ENCODE measurements at places on chromosomes 6 and 20.

DNA sequence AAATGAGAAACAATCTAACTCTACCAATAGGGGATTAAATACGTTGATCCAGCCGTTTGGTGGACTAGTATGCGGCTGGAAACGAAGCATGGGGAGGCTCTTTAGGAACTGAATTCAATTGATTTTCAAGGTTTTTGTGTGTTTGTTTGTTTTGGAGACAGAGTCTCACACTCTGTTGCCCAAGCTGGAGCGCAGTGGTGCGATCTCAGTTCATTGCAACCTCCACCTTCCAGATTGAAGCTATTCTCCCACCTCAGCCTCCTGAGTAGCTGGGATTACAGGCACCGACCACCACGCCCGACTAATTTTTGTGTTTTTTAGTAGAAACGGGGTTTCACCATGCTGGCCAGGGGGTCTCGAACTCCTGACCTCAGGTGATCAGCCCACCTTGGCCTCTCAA, 7.1 kb downstream of the CNPY3 start:
- DNase-seq: no peak

GRCh38 chr6:135195041-135195440, 13.9 kb downstream of the MYB start:
- DNase-seq: no peak

- no peak for DNase-seq
Observed at GRCh38 chr6:155694419-155694790, 238.8 kb upstream of the NOX3 start.

DNA sequence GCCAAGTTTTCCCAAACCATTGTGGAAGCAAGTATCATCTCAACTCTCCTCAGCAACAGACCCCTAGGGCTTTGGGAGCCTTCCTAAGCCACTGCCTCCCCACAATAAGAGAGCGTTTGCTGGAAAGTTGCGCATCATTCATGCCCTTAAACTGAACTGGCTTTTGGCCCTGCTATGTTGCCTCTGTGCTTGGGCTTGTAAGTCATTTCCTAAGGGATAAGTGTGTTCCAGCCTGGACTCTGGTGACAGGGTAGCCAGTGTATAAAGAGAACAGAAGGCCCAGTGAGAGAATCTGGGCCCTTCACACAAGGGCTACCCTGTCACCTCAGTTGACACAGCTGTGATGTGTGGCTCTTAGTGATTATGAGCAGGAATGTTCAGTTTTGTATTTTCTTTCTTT, 77.8 kb downstream of the COL9A1 start:
- DNase-seq: no peak

DNA sequence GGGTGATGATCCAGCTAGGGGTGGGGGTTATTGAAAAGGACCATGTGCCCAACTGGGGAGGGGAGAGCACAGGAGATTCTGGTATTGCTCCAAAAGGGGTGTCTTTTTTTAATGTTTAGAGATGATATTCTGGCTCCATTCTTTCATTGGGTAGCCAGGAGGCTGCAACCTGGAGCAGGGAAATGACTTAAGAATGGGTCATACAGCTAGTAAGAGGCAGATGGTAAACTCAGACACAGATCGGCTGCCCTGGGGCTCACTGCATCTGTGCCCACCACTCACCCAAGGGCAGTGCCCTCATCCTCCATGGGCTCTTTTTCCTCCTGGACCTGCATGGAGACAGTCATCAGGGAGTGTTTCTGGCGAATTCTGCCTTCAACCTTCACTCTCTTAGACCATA, 302.0 kb upstream of the PRDM1 start:
- no peak for DNase-seq

GRCh38 chr20:55649254-55649653, 356.1 kb downstream of the CBLN4 start:
- DNase-seq: no peak

- DNase-seq: no peak
Observed at GRCh38 chr20:24915440-24915839, 33.6 kb upstream of the CST7 start.

DNA sequence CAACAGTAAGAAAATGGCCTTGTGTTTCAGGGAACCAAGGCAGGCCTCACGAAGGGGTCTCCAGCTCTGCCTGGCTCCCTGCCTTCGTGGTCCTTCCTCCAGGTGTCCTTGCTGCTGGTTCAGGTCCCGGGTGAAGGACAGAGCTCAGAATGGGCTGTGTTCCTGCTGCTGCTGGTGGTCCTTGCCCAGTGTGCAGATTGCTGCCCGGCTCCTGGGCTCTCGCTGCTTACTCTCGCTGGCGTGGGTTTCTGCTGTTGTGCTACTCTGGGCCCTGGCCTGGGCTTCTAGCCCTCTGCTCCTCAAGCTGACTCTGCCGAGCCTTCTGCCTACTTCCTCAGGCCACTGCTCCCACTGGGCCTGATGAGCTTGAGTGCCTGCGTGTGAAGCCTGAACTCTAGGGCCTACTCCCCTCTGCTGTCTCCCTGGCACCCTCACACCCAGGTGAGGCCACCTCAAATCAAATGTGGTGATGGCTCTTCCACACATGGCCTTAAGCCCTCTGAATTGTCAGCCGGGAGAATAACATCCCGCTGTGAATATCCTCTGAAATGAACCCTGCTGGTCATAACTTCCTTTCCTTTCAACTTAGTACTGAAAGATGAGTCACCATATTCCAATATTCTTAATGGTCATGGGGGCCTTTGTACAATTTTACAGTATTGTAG, 171.6 kb downstream of the FOXC1 start:
- DNase-seq: no peak

DNA sequence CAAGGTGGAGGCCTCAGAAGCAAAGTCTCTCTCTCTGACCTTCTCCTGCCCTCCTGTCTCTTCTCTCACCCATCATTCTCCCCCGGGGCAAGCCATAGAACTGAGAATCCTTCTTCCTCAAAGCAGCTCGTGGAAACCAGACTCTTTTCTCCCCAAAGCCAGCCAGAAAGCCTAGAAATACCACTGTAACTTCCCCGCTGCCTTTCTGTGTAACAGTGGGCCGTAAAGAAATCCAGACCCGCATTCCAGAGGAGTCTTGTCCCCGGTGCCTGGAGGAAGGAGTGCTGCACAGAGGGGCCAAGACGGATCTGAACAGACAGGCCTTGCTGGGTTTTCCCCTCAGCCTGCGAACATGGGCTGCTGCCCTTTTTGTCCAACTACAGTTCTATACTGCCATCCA, 977 bp upstream of the SLC22A2 start:
- DNase-seq: no peak

- no peak for DNase-seq
Observed at GRCh38 chr20:15236812-15237211, 899.4 kb upstream of the FLRT3 start.

DNA sequence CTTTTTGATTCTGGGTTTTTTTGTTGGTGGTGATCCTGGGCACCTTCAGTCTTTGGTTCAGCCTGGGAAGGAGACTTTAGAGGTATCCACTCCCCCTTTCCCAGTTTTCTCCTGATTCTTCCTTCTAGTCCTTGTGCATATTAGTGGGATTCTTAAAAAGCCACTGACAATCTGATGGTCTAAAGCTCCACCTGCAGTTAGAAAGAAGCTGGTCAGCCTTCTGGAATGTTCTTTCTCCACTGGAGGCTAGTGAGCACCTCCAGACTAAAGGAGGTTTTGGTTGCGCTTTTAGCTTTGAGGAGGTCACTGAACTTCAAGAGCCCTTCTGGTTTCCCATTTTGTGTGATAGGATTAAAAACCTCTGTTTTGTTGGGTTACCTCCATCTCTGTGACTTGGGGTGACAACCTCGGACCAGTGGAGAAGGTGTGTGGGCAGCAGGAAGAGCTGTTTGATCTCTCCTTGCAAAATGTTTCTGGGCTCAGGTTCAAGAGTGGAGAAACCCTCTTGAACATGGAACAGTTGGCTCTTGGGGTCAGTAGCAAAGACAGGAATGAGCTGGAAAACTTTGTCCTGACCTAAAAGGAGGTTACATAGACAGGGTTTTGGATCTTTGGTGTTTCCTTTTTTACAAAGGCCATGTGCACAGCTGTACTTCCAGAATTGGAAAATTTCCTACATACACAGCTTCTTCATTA, 29.0 kb downstream of the JARID2 start:
- no peak for DNase-seq

- DNase-seq: no peak
Observed at GRCh38 chr6:168605964-168606363, 165.0 kb downstream of the SMOC2 start.

DNA sequence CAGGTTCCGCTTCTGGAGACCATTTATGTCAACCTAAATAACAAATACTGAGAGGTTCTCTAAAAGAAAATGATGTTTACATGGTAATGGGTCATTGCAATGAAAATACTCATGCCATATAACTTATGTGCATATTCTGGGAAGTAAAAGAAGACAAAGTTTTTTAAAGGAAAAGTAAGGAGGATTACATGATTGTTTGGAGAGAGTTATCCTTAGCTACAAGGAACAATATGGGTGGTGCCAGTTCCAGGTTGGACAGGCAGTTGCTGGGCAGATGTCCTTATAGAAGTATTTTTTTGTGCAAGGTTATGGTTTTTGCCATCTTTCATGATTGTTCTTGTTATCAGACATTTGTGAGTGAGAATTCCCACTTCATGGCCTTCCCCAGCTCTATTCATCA, 52.5 kb downstream of the MRAP2 start:
- no peak for DNase-seq

DNA sequence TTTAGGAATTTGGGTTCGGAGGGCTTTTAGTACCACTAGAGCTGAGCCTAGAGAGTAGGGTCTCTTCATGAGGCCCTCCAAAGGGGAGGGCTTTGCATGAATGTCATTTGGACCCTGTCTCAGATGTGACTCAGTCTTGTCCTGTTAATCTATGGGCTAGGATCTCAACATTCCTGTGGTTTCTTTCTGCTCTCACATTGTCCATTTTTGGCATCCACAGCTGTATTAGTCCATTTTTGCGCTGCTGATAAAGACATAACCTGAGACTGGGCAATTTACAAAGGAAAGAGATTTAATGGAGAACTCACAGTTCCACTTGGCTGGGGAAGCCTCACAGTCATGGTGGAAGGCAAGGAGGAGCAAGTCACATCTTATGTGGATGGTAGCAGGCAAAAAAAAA, 61.0 kb downstream of the CRYBG1 start:
- no peak for DNase-seq

DNA sequence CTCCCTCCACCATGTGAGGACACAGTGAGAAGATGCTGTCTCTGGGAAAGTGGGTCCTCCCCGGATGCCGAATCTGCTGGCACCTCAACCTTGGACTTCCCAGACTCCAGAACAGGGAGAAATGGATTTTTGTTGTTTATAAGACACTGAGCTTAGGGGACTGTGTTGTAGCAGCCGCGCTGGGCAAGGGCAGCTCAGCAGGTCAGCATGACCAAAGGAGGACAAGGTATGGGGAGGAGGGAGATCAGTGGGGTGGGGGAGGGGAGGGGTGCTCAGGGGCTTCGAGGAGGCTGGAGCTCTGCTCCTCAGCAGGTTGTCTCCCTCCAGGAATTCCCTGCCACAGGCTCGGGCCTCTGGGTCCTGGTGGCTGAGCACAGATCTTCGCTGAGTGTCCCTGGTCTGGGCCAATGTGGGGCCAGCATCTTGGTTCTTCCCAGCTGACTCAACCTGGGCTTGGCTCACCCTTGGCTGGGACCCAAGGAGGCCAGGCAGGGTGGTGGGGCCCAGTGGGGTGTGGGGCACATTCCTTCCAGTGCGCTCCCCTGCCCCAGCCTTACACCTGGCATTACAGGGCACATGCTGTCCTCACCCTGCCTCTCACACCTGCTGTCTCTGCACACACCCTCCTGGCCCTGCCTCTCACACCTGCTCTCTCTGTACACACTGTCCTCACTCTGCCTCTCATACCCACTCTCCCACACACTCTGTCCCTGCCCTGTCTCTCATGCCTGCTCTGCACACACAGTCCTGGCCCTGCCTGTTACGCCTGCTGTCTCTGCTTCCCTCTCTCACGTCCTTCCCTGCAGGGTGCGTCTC, 107.3 kb downstream of the SYCP2 start:
- no peak for DNase-seq

GRCh38 chr6:37525460-37526357, 26.0 kb upstream of the CCDC167 start:
- DNase-seq: no peak

DNA sequence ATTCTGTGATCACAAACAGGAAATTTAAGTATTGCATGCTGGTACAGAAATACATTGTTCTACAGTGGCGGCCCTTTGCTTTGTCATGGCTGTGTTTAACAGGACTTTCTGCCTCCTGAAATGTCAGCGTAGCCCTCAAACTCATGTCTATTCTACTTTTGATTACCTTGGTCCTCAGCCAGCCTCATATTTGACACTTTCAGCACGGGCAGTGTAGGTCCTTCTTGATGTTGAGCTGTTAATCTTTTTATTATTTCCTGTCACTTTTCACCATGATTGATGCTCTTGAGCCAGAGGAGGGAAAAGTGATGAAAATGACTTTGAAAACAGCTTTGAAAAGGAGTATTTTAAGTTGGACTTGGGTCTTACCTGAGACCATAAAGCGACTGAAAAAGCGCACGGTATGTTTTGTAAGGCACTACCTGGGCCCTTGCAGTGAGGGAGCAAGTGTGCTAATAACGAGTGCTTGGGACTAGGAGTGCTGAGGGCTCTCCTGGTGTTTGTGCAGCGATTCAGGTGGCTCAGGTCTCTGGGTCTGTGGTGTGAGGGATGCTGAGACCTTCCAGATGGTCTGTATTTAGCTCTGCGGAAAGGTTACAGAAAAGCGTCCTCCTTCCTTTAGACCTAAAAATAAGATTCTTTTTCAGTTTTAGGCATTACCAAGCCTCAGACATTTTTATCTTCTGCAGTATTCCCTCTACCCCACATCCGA, 45.2 kb upstream of the RREB1 start:
- no peak for DNase-seq

DNA sequence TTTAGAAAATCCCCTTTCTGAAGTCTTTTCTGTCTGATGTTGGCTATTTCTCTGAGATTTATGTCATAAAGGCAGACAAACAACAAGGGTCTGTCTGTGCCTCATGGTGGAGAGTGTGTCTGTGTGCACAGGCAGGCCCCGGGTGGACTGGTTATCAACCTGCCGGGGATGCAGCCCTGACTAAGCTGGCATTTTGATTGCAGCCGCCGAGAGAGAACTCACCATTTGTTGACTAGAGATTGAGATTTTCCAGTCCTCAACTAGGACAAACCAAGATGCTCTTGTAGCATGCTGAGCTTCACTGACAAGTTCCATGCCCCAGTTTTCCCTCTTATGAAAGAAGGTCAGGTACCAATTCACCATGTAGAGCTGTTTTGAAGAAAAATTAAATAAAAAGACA, 363.6 kb upstream of the CNR1 start:
- DNase-seq: no peak

DNA sequence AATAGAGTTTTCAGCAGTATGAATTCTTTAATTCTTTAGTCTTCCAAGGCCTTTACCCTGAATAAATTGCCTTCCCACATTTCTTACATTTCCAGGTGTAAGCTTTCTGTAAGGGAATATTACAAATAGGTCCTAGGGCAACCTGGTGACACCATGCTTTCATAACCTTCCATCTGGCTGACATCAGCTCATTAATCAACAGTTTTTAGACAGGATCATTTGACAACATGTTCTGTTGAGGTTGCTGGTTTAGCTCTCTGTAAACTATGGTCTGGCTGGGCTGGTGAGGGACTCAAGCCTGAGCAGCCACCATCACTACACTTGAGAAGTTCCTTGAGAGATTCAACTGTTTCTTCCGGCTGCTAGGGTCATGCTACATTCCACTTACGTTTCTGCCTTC, 19.2 kb downstream of the FAM229B start:
- DNase-seq: no peak

Measured in activated naive CD4-positive, alpha-beta T cell (primary cell).